A172 (cell line): ENCODE measurements at places on chromosomes 6 and 20. TPM values are rescaled to one million over a fixed set of nuclear protein-coding genes. Genes with fewer than 3 reads are reported as not detected.
A peak's percentile ranks its signal among the peaks of the same experiment; 100 is the strongest.

- DNase-seq = no peak
Measured at GRCh38 chr6:85006362-85006761, 242.0 kb upstream of the TBX18 start.

DNA sequence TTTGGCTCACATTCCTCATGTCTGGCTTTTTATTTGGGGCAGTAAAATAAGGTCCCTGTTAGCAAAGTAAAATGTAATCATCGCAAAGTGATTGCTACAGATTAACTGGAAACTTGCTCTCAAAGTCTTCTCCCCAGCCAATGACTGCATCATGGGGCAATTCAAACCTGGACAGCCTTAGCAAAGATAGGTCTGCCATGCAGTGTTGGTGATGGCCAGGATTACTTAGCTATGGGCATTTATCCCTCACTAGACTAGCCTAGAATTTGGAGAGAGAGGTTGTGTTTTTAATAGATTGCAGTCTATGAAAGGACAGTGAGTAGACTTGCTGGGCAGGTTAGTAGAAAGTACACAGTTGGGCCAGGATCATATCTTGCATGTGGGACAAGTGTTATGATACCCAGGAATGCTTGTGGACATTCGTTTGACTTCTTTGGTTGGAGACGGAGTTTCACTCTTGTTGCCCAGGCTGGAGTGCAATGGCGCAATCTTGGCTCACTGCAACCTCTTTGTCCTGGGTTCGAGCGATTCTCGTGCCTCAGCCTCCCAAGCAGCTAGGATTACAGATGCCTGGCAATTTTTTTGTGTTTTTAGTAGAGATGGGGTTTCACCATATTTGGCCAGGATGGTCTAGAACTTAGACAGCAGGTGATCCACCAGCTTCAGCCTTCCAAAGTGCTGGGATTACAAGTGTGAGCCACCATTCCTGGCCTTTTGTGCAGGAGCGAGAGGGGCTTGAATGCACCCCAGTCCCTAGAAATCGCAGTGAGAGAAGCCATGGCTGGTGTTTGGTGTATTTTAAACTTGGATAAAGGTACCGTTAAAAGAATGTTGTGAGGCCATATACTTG, 3.4 kb downstream of the RPS12 start:
- no peak for DNase-seq

GRCh38 chr6:75431379-75431778, 62.2 kb downstream of the FILIP1 start:
- peak; percentile 23 for DNase-seq

GRCh38 chr6:15994814-15995459, 133.9 kb upstream of the MYLIP start:
- DNase-seq = no peak

DNA sequence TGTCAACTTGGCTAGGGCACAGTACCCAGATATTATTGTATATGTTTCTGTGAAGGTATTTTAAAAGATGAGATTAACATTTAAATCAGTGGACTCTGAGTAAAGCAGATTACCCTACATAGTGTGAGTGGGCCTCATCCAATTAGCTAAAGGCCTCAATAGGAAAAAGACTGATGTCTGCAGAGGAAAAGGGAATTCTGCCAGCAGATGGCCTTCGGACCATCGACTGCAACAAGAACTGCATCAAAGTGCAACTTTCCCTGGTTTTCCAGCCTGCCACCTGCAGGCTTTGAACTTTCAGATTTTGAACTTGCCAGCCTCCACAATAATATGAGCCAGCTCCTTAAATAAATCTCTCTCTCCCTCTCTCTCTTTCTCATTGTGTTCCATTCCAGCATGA, 80.5 kb downstream of the IMPG1 start:
- no peak for DNase-seq

DNA sequence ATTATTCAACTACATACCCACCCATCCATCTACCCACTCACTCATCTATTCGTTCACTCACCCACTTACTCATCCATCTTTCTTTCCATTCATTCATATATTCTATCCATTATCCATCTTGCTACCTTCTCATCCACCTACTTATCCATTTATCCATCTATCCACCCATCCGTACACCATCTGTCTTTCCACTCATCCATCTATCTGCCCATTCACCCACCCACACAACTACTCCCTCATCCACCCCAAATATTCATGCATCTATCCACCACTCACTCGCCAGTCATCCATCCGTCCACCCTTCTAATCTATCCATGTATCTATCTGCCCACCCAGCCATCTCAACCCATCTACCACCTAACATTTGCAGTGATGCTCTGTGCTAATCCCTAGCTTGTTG, 13.6 kb upstream of the KCNB1 start:
- no peak for DNase-seq

- DNase-seq = no peak
Measured at GRCh38 chr20:1448081-1448620, 18.5 kb downstream of the NSFL1C start.

DNA sequence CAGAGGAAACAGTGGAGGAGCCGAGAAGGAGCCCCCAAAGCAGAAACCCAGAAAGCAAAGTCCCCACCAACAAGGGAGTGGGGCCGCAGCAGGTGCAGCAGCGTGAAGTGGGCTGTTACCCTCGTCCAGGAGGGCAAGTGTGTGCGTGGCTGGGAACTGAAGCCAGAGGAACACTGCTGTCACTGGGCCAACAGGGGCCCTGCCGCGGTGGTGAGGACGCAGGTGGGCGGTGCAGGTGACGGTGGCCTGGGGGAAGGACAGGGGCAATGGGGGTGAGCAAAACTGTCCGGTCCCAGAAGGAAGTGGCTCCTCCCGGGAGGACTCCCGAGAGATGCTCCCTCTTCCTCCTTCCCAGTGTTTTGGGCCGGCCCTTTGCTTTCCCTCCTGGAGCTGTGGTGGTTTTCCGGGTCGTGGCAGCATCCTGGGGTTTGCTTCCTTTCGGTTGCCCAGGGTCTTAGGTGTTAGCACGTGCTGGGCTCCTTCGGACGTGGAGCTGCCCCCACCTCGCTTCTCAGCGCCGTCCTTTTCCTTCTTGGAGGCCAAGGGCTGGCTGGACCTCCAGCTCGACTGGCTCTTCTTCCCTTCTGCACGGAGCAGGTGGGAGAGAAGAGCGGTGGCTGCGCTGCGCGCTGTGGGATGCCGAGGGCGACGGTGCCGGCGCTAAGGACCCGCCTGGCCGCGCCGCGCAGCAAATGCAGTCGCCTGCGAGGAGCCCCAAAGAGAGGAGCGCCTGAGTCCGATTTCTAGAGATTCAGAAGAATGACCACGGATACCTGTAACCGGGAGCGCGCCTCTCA, 62.7 kb upstream of the SLC2A12 start:
- DNase-seq = no peak

- DNase-seq = no peak
Measured at GRCh38 chr20:58651559-58651945, 469 bp downstream of the STX16 start.

GRCh38 chr6:32105433-32105832, 3.7 kb downstream of the TNXB start:
- DNase-seq = no peak

DNA sequence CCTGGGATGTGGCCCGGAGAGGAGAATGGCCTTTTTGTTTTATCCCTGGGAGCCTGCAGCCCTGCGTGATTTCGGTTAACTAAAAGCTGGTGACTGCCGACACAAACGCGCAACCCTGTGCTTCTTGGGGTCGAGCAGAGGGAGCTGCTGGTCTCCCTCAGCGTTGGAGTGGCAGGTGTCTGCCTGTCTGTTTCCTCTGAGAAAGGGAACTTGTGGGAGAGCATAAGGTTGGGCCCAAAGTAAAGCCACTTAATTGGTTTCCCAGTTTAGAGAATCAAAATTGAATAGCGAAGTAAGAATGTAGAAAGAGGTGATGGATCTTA, 500 bp downstream of the LTV1 start:
- DNase-seq = no peak

DNA sequence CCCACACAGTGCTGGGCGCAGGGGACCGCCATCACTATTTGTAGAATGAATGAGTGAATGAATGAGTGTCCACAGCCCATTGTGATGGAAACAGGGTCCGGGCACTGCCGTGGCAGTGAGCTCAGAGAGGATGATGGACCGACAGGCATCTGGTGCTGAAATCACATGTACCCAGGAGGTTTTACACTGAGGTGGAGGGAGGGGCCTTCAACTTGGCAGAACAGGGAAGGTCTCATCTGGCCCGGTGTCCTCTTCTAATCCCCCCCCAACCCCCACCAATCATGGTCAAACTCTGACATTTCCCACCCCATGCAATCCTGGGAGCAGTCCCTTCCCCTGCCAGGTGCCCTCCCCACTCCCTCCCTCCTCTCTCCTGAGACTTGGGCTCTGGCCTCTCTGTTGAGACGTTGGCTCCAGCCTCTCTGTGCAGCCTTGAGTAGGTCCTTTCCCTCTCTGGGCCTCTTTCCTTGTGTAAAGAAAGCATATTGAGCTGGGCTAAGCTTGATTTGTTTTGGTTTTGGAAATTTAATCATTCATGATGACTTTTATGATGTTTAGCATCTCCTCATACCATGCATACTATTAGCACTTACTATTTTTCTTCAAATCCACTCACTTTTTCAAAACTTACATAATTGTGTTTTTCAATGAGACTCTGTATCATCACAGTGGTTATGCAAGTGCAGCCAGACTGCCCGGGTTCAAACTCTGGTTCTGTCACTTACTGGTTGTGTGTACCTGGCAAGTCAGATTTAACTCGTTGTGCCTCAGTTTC, 10.8 kb downstream of the KIAA1755 start:
- no peak for DNase-seq

Gene RNF39
- total RNA-seq = not detected in 2 replicates

Gene MAS1
- not detected in 2 replicates for total RNA-seq

Gene CD24
- 20.4 and 26.9 TPM in 2 replicates for total RNA-seq

Gene PGC
- not detected in 2 replicates for total RNA-seq

Gene MAFB
- total RNA-seq = 0.36 and 0.62 TPM in 2 replicates
